GM06990 (cell line): ENCODE measurements at places on chromosomes 4 and X.
A peak's percentile ranks its signal among the peaks of the same experiment; 100 is the strongest.

DNA sequence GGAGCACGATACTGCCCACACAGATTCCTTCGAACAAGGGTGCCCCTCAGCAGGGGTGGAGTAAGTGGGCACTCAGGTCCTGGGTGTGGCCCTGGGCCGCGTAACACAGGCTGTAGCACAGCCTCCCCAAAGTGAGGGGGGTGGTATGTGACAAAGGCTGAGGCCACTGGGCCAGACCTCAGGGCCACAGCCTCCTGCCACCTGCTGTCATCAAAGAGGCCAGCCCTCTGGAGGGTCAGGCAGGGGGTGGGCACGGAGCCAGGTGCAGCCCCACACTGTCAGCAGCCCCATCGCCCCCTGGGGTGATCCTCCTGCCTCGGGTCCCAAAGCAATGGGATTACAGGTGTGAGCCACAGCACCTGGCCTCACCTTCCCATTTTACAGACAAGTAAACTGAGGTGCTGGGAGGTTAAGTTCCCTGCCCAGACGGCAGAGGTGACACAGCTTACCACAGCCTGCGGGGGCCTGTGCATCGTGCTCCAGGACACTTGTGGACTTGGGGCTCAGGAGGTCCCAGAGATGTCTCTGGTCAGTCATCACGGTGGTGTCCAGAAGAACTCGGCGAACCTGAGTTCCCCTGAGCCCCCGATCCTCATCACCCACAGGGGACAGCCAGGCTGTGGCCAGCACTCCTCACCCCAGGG lies 27.5 kb upstream of the MXD4 start:
- no peak for DNase-seq

- peak; percentile 26 for DNase-seq
These were observed 164.0 kb upstream of the TRAM1L1 start for GRCh38 chr4:117249333-117249732.

GRCh38 chr4:151865312-151865711 lies 104.5 kb upstream of the GATB start:
- DNase-seq: no peak

GRCh38 chr4:26724534-26724933 lies 136.1 kb upstream of the STIM2 start:
- no peak for DNase-seq

GRCh38 chrX:53312946-53313727 lies 31.8 kb upstream of the IQSEC2 start:
- DNase-seq: no peak

DNA sequence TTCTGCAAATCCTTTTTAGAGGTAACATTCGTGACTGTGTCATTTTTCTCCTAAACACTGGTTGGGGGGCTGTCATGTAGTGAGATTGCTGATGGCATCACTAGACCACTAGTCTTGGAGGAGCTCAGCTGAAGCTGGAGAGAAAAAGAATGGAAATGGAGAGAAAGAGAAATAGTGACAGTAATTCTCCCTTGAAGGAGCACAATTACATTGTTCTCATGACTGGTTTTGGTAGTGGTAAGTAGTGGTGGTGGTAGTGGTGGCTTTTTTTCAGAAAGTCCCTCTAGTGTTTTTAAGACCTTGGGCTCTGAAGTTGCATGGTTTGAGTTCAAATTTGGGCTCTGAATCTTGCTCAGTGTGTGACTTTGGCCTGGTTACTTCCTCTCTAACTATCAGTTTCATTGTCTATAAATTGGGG lies 99.8 kb downstream of the LARP7 start:
- DNase-seq: peak; percentile 28

GRCh38 chrX:79268788-79269187 lies 98.3 kb downstream of the ITM2A start:
- no peak for DNase-seq

GRCh38 chr4:184506527-184507121 lies 32.3 kb upstream of the IRF2 start:
- peak; percentile 60 for DNase-seq

- no peak for DNase-seq
These were observed 66.3 kb upstream of the ADGRG2 start for GRCh38 chrX:19188566-19188965.

- no peak for DNase-seq
These were observed 41.0 kb downstream of the UGT2B28 start for GRCh38 chr4:69321153-69321729.

DNA sequence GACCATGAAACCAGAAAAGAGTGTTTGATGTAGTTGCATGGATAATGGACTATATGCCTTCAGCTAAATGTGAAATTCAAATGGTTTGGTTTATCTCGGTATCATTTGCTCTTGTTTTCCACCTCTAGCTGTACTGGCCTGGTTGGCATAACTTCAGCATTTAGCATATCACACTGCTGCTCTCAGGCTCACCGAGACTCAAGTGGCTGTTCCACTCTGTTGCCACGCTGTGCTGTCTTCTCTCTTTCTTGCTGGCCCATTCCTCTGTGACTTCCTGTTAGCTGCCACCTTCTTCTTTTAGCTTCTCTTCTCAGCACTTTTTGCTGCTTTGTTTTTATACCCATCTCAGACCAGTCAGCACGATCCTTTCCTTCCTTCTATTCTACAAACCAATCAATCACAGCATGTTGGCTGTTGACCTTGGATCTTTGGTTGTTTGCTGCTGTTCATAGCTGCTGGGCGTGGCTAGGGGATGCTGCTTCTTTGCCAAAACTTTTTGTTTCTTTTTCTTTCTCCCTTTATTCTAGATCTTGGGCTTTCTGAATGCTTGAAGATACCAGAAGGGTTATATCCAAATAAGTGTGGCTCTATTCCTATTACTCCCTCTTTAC lies 24.0 kb downstream of the INTS6L start:
- DNase-seq: no peak

- no peak for DNase-seq
These were observed 1248.8 kb downstream of the ADGRL3 start for GRCh38 chr4:62448911-62449310.

- no peak for DNase-seq
These were observed 84.8 kb downstream of the CLDN34 start for GRCh38 chrX:10051866-10052480.

- no peak for DNase-seq
These were observed 19.8 kb upstream of the SGMS2 start for GRCh38 chr4:107804956-107805355.

GRCh38 chrX:29852767-29853166 lies 362.6 kb upstream of the MAGEB2 start:
- no peak for DNase-seq

DNA sequence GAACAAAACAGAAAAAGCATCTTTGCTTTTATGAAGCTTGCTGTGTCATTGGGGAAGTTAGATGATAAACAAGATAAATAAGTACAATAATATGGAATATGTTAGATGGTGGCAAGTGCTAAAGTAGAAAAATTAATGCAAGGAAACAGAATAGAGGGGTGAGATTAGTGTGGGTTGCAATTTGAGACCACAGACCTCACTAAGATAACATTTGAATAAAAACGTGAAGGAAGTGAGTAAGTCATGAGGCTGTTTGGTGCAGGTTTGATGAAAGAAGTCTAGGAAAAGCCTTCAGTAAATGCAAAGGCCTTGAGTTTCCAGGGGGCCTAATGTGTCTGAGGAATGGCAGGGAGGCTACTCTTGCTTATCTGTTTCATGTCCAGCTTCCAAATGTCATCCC lies 102.5 kb downstream of the CFAP299 start:
- no peak for DNase-seq

- DNase-seq: no peak
These were observed 1.8 kb upstream of the ARHGEF38 start for GRCh38 chr4:105550641-105551040.

GRCh38 chr4:110104661-110105060 lies 93.8 kb downstream of the ELOVL6 start:
- no peak for DNase-seq

GRCh38 chrX:105265093-105265492 lies 44.6 kb upstream of the TEX13A start:
- DNase-seq: no peak

DNA sequence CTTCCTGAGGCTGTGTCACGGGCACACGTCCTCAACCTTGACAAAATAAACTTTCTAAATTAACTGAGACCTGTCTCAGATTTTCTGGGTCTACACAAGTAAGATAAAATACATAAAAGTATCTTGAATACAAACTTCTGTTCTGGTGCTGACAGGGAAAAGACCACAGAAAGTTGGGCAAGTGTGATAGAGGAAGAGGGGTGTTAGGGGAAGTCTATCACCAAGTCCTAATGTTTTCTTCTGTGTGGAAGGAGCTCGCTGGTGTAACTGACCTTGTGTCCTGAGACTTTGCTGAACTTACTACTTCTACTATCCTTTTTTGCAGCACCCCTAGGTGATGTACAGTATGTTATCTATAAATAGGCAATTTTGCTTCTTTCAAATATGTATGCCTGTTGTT lies 97.0 kb upstream of the STIM2 start:
- no peak for DNase-seq

DNA sequence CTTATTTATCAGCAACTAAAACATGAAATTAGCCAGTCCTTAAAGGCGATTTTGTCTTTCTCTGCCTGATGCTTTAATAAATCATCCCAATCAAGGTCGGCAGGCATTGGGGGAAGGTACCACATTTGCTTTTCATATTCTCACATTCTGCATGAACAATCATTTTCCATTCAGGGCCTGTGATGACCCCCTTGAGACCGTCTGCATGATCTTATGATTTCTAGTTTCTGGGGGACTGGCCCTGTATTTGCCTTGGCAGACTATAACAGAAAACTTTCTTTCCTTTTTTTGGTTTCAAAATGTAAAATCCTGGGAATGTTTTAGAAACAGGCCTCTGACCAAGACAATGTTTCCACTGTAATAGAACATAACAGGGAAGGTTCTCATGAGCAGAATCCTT lies 296.8 kb downstream of the IDS start:
- no peak for DNase-seq

DNA sequence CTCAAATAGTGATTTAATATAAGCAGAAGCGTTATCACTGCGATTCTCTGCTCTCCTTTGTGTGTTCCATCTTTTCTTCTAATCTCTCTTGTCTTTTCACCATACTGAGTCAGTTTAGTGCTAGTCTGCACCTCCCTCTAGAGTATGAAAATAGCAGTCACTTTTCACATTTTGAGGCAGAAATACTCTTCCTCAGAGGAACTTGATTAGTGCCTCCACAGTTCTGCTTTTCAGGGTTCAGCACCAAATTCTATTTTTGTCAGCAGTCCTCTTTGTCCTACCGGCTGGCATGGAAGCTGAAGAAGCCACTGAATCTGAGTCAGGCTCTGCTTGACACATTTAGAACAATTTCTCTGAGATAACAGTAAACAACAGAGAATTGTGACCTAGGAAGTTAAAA lies 49.7 kb upstream of the ANKRD17 start:
- no peak for DNase-seq

- DNase-seq: no peak
These were observed 56.3 kb upstream of the SHOX start for GRCh38 chrX:574251-574650.

DNA sequence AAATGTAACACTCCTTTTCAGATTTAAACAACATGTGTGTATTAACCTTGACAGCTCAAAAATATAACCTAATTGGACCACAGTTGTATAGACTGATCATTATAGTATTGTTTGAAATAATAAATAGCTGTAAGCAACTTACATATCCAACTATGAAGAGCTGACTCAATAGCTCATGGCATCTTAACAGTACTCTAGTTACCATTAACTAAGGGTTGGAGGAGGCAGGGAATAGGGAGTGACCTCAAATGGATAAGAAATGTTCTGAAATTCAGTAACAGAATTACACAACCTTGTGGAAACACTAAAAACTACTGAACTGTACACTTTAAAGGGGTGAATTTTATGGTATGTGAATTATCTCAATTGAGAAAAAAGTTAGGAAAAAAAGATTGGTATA lies 136.5 kb upstream of the CPEB2 start:
- no peak for DNase-seq

- DNase-seq: peak; percentile 24
These were observed 102.1 kb downstream of the ITIH6 start for GRCh38 chrX:54695816-54696487.

- DNase-seq: no peak
These were observed 10.9 kb upstream of the TET2 start for GRCh38 chr4:105135785-105136184.

GRCh38 chr4:185213877-185214276 lies 4.5 kb downstream of the SNX25 start:
- peak; percentile 66 for DNase-seq

- no peak for DNase-seq
These were observed 83.8 kb downstream of the SEL1L3 start for GRCh38 chr4:25779021-25779420.

- DNase-seq: no peak
These were observed 12.4 kb downstream of the SLC34A2 start for GRCh38 chr4:25667931-25668557.

- no peak for DNase-seq
These were observed 35.7 kb downstream of the PPARGC1A start for GRCh38 chr4:23853986-23854660.

GRCh38 chr4:174757736-174758135 lies 71.3 kb downstream of the GLRA3 start:
- DNase-seq: no peak

DNA sequence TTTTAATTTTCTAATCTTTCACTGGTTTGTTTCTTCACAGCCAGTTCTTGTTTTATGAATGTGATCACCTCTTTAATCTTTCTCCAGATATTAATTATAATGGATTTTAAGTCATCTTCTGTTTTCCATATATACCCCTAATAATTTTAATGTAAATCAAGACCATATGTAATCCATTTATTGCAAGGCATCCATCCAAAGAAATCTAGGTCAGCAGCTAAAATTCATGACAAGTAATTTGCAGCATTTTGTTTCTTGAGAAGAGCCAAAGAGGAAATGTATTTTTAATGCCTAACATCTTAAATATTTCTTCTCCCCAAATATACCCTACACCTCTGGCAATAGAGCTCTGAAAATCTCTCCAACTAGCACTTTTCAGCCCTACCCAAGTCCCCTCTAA lies 81.1 kb downstream of the SUPT20HL2 start:
- DNase-seq: no peak

GRCh38 chr4:184568770-184569169 lies 80.5 kb downstream of the CASP3 start:
- peak; percentile 32 for DNase-seq

GRCh38 chr4:186723292-186724057 lies at the start of gene FAT1:
TSS of gene FAT1 (minus strand) at chr4:186723856. CDS start at chr4:186709827, 14,029 bp downstream.
- DNase-seq: no peak
